ENCODE measurements at places on chromosomes 11 and 22.
A peak's percentile ranks its signal among the peaks of the same experiment; 100 is the strongest.

DNA sequence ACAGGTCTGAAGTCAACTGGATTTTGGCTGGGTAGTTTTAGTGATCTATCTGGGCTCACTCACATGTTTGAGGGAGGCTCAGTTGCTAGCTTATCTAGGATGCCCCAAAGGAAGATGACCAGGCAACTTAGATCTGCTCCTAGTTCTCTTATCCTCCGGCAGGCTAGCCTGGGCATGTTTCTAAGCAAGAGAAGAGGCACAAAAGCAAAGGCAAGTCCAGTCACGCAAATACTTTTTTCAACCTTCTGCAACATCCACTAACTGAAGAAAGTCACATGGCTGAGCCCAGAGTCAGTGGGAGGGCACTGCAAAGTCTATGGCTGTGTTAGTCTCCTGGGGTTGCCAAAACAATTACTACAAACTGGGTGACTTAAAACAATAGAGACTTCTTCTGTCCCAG, 32.9 kb upstream of the FSHB start:
- DNase-seq, result no peak

GRCh38 chr22:37809672-37810333, 2.1 kb downstream of the GCAT start:
- DNase-seq, result no peak

- no peak for DNase-seq
These were observed 480.9 kb downstream of the CNTN5 start for GRCh38 chr11:99501655-99502054.

DNA sequence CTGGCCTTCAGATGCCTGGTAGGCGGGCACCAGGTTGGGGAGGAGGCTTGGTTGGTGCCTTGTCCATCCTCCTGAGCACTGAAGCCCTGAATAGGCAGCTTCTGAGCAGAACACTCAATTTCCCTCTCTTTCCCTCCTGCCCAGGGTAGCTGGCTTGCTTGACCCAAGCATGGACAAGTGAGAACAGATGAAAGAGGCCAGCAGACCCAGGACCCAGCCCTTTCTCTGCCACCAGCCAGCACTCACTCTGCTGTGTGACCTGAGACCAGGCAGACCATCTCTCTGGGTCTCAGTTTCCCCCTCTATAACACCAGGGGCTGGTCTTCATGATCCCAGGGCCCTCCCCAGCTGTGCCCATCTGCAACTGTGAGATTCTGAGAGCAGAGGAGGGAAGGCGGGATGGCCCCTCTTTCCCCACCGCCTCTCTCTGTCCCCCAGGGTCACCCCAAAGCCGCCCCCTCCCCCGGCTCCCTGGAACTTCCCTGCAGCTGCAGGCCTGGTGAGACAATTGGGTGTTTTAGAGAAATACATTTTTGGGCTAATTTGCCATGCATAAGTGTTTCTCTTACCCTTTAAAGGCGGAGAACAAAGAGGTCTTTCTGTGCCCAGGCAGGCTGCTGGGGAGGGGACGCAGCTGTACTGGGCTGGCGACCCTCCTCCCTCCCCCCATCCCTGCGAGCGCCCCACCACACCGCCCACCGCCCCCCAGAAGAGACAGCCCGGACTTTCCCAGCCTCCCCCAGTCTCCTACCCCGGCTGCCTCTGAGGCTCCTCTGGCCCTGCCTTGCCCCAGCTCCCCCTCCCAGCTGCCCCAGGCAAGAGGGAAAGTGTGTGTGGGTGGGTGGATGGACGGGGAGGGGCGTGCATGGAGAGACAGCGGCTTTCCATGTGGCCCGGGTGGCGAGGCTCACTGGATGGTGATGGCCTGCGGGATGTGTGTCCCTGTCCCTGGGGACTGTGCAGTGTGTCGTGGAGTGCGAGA, 30.8 kb upstream of the PICK1 start:
- no peak for DNase-seq

- no peak for DNase-seq
These were observed 1.8 kb downstream of the FUT4 start for GRCh38 chr11:94545264-94546161.

- DNase-seq, result no peak
These were observed 36.1 kb downstream of the AMBRA1 start for GRCh38 chr11:46557684-46558151.

GRCh38 chr11:19392321-19392720, 151.6 kb upstream of the E2F8 start:
- no peak for DNase-seq

GRCh38 chr11:105642870-105643269, 33.0 kb downstream of the GRIA4 start:
- DNase-seq, result no peak

- DNase-seq, result no peak
These were observed 12.2 kb upstream of the MFNG start for GRCh38 chr22:37498289-37498909.

DNA sequence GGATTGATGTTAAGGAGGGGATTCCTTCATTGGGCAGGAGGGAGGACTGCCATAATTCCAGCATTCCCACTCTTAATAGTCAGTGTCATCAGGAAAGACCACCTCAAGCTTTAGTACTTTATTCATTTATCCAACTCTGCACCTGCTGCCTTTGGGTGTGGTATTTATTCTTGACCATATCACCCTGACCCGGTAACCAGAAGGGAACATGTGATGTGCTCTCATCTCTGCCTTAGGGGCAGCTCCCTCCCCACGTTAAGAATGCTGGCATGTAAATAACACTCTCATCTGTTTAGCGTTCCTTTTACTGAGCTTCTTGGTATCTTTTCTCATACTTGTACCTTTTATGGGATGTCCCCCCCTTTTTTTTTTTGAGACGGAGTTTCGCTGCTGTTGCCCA, 7.7 kb downstream of the CAT start:
- no peak for DNase-seq

- DNase-seq, result no peak
These were observed 66.6 kb downstream of the RPL27A start for GRCh38 chr11:8749202-8749601.

DNA sequence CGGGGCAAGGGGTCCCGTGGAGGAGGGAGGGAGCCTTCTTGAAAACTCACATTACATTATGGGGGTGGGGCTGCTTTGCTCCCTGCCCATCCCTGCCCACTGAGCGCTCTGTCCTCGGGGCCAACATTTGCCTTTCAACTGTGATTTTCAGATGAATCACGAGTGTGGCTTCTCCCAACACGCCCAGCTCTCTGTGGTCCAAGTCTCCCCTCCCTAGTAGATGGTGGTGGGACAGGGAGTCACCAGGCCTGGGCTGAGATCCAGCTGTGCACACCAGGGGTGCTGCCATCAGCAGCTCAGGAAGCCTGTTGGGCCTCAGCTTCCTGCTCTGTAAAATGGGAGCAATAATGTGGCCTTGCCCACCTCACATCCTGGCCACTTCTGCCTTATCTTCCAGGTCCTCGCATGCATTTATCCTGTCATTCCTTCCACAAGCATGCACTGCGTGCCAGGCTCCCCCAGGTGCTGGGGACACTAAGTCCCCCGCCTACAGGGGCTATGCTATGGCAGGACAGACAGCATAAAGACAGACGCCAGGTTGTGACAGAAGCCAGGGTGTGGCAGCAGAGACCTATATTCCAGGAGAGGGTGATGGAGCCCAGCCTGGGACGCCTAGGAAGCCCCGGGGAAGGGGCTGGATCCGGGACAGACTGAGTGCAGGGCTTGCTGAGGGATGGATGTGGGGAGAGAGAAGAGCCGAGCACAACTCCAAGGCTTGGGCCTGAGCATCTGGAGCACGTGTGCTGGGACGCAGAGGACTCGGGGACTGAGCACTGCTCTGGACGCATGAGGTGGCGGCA, 30.5 kb downstream of the NFAM1 start:
- no peak for DNase-seq

GRCh38 chr11:26348776-26349175, 16.8 kb downstream of the ANO3 start:
- DNase-seq, result no peak

DNA sequence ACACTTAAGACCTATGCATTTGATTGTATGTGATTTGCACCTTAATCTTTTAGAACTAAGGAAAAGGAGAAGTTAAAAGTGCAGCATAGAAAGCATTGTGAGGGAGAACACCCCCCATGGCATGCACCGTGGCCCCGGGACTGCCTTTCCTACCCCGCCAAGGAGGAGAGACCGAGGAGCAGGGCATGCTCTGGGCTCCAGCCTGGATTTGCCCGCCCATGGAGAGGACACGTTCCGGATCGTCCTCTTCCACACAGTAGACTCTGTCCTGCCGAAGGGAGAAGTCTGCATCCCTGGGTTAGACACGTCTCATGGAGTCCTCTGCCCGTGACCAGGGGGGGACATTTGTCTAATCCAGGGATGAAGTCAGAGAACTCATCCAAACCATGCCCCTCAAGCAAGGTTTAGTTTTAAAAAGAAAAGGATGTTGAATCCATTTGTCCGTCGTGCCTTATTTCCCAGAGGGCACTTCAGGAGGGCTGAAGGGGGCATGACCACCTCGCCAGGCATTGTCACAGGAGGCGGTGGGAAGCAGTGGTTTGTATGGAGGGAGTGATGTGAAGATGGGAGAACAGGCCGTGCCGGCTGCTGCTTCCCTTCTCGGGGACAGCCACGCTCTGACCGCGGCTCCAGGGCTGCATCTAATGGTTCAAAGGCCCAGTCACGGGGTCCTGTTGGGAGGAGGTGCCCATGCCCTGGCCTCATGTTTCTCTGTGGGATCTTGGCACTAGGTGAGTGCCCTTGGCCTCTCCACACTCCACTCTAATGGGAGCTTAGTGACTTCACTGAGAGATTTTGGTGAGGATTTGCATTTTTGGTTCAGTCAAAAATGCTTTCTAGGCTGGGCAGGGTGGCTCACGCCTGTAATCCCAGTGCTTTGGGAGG, 66.2 kb upstream of the GAL start:
- DNase-seq, result no peak

GRCh38 chr22:40541300-40541699, 95.2 kb downstream of the MRTFA start:
- no peak for DNase-seq

- DNase-seq, result no peak
These were observed 29.5 kb downstream of the CARD18 start for GRCh38 chr11:105109855-105110687.

GRCh38 chr11:13237761-13238160, 39.8 kb upstream of the BMAL1 start:
- no peak for DNase-seq

- peak; percentile 56 for DNase-seq
These were observed 10.3 kb upstream of the MB start for GRCh38 chr22:35627267-35628041.

DNA sequence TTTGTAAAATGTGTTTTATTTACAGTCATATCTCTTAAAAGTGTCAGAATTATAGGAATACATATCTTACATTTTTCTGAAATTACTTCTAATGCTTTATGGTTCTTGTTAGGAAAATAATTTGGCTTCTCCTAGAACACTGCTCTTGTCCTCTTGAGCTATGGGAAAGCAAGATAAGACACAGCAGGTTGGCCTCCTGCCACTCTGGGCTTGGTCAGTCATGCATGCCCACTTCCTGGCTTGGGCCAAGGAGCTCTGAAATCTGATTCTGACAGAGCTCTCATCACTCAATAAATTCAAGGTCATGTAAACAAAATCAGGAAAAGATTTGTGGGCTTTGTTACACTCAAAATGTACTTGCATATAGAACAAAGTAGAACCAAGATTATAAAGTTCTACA, 1036.0 kb downstream of the OPCML start:
- DNase-seq, result no peak

DNA sequence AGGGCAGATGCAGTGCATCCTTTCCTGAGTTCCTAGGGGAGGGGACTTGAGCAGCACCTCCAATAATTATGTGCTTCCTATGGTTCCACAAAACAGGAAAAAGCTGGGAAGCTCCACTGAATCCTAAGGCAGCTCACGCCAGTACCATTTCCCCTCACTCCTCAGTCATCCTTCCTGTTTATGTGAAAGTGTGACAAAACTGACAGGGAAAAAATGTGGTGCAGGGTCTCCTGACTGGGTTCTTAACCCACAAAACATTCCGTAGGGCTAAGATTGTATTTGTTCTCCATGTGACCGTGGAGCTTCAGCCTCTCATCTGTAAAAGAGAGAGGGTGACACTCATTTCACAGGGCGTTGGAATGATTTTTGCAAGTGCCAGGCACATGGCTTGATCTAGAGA, 12.2 kb upstream of the LYVE1 start:
- DNase-seq, result no peak

DNA sequence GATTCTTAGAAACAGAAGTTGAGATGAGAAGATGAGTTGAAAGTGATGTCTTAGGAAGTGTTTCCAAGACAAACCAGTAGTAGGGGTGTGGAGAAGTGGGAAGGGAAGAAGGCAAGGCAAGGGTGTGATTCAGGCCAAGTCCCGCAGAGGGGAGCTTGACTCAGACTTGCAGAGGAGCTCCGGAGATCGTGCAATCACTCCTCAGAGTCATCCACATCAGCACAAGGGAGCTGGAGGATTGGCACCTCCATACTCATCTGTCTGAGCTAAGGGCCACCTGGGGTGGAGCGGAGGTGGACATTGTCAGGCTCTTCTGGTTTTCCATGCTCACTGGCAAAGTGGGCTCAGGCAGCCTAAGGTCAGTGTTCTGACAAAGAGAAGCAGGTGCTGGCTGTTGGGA, 44.4 kb downstream of the CHRDL2 start:
- no peak for DNase-seq

DNA sequence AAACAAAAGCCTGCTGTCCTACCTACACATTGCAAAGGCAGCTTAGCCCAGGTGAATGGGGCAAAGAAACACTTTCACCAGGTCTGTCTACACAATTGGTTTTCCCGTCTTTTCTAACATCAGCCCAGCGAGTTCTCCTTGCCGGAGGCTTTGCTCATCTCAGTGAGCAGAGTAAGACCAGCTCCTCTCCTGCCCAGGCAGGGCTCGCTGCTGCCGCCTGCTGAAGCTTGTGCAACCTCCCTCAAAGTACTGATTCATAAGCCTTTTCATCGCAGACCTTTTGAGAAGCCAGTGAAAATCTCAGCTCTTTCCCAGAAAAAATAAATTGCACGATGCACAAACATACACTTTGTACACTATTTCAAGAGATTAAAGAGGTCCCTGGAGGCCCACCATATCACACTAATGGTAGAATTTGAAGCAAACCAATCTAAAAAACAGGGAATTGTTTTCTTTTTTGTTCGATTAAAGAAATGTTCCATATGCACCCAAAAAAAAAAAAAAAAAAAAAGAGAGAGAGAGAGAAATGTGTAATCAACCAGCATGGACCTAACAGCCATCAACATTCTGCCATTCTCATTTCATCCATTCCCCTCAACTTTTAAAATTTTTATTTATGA, 328.1 kb upstream of the MPPED2 start:
- peak; percentile 25 for DNase-seq

GRCh38 chr22:40009951-40010671, 15.4 kb downstream of the FAM83F start:
- no peak for DNase-seq

DNA sequence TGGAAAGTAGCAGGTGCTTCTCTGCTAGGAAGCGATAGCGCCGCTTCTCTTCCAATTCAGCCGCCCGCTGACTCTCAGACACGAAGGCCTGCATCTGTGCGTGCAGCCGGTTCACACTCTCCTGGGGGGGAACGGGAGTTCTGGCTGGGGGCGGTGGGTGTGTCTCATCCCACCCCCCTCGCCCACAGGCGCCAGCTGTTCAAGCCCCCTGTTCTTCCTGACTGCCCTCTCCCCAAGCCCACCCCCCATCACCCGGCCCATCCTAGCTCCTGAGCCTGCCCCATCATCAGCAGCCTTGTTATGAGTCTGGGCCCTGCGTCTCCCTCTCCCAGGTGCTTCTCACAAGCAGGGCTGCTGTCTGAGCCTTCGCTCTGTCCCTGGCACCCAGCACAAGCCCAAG, 13.1 kb upstream of the SLC16A8 start:
- DNase-seq, result no peak
